ENCODE measurements at places on chromosomes 16 and 17.

DNA sequence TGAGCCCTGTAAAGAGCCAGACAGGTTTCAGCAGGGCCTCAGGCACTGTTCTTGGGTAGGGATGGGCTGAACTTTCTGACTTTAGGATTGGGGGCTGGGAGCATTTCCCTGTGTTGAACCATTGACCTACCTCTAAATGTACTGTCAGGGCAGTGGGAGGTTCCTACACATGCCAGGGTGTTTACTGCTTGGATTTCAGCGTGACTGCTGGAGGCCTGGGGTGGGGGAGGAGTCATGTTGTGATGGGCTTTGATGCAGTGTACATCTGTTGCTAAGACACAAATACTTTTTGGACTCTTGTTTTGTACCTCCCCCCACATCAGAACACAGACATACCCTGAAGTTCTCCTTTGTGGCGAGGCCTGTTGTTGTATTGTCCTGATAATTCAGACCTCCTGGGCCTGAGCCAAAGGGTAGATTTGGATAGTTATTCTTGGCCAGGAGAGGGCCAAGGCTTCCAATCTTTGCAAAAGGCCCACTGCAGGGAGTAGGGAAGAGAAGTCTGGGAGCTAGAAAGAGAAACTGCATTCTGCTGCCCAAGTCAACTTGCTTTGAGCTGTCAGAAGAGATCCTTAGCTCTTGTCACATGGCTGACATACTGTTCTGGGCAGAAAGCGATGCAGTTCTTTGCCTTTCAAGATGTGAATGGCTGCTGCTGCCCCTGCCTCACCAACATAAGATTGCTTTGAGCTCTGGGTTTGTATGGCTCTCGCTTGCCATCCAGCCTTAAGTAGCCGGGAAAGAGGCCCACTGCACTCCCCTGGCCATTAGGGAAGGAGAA is 3.7 kb downstream of the NFE2L1 start:
- DNase-seq, result peak; percentile 92

DNA sequence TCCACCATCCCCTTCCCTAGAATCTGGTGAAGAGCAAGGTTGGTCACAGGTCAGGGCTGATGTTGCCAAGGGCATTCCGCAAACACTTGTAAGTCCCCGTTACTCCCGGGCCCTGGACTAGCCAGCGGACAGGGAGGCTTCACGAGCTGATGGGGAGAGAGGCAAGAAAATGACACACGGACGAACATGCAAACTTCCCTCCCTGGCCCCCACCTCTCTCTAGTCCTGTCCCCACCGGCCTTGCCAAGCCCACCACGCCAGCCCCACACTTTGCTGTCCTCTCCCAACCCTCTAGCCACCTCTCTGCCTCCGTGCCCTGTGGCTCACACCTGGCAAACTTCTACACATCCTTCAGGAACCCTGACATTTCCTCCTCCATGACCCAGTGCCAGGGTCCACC is 54.8 kb downstream of the RPH3AL start:
- no peak for DNase-seq

- no peak for DNase-seq
These were observed 39.6 kb upstream of the PLCG2 start for GRCh38 chr16:81739503-81739902.

DNA sequence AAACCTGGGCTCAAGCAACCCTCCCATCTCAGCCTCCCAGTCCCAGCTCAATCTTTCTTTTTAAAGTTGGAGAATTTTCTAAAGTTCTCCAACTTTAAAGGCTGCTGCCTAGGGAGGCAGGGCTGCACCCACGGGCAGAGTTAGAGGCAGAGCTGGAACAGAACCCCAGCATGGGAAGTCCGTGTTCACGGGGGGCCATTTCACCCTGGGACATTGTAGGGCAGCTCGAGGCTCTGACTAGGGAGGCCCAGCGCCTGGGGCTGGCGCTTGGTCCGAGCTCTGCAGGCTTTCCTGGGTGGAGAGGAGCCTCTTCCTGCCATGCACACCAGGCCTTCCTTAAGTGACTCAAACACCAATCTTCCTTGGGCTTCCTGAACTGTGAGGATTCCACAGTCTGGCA is 70.2 kb downstream of the CYLD start:
- DNase-seq, result no peak

DNA sequence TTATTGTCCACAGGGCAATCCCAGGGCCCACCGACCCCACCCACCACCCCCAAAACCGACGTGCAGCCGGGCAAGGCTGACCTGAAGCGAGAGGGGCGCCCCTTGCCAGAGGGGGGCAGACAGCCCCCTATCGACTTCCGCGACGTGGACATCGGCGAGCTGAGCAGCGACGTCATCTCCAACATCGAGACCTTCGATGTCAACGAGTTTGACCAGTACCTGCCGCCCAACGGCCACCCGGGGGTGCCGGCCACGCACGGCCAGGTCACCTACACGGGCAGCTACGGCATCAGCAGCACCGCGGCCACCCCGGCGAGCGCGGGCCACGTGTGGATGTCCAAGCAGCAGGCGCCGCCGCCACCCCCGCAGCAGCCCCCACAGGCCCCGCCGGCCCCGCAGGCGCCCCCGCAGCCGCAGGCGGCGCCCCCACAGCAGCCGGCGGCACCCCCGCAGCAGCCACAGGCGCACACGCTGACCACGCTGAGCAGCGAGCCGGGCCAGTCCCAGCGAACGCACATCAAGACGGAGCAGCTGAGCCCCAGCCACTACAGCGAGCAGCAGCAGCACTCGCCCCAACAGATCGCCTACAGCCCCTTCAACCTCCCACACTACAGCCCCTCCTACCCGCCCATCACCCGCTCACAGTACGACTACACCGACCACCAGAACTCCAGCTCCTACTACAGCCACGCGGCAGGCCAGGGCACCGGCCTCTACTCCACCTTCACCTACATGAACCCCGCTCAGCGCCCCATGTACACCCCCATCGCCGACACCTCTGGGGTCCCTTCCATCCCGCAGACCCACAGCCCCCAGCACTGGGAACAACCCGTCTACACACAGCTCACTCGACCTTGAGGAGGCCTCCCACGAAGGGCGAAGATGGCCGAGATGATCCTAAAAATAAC is 3.0 kb downstream of the SOX9 start:
- no peak for DNase-seq

GRCh38 chr16:51024703-51025102 is 126.4 kb downstream of the SALL1 start:
- no peak for DNase-seq

- no peak for DNase-seq
These were observed 9.6 kb downstream of the LLGL2 start for GRCh38 chr17:75535119-75535537.

GRCh38 chr17:43018008-43018853 is 4.0 kb downstream of the VAT1 start:
- no peak for DNase-seq

- DNase-seq, result peak; percentile 59
These were observed 63.3 kb upstream of the MTMR4 start for GRCh38 chr17:58577696-58578095.

GRCh38 chr16:64339052-64339770 is 782.7 kb downstream of the CDH11 start:
- no peak for DNase-seq

DNA sequence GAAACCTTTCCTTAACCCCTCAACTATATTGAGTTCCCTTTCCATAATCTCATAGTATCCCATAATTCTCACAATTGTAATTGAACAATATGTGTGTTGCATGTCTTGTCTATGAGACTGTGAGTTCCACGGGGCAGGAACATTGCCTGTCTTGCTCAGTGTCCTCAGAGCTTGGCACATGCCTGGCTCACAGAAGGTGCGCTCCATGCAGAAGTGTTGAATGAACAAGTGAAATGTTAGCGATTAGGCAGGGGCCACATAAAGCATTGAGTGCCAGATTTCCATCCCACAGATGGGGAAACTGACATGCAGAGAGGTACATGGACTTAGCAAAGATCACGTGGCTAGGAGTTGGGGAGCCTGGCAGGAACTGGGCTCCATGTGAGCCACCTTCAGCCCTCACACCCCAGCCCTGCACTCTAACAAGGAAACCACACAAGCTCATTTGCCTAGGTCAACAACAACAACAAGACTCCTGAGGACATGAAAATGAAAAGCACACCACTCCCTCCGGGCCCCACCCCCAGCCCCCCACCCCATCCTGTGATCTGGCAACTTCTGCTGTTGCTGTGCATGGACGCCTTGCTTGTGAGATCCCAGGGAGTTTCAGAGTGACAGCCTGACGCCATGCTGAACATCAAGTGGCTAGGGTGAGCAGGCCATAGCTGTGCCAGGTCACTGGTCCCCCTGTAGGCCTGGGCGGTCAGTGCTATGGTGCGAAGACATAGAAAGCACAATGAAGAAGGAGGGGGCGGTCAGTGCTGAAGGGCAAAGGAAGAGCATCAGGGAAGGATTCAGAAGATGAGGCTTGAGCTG is 5.0 kb downstream of the PIK3R5 start:
- no peak for DNase-seq

- no peak for DNase-seq
These were observed 12.1 kb downstream of the UBE2O start for GRCh38 chr17:76440751-76441362.

DNA sequence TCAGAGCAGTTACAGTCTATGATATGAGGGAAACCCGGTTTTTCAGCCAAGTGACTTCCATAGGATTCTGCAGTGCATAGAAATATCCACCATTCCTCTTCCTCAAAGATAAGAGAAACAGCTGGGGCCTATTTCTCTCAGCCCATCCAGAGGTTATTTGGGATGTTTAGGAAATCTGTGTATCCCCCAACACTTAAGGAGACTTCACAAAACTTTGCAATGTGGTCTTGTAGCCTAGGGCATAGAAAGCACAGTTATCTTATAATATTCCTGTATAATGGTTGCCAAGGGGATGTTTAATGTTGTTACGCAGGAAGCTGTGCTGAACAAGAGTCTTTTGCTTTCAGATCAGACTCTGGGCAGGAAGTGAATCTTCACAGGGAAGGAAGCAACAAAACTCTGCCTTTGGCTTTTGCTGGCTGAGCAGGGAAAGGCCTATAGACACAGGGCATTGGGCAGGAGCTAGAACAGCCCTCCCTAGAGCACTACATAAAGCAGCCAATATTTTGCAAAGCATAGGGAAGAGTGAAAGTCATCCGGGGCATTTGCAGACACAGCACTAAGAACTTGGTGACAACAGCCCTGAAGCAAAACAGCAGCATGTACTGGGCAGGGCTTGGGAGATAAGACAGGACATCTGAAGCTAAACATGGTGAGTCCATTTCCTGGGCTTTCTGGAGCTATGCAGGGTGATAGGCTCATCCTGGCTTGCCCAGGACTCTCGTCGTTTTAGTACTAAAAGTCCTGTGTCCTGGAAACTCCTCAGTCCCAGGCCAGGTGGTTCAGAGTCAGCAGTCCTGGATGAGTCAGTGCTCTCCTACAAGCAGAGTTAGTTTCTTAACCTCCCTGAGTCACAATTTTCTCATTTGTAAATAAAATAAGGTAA is 18.7 kb upstream of the BEAN1 start:
- DNase-seq, result peak; percentile 89

GRCh38 chr17:62673614-62674362 is 46.3 kb downstream of the MRC2 start:
- no peak for DNase-seq

DNA sequence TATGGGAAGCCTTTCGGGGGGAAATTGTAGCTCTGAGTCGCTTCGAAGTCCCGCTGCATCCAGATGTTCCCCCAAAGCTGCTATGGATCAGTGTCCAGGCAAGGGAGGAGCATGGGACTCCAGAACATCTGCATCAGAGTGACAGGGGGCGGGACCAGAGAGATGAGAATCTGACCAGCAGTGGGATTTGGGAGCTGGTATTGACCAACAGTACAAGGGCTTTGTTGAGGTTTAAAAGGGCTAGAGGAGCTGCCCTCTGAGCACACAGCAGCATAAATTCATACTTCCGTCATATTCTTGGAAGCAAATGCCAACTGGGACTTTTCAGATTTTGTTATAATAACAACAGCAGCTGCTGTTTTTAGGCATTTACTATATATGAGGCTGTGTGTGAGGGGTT is 10.6 kb downstream of the RBFOX1 start:
- no peak for DNase-seq

DNA sequence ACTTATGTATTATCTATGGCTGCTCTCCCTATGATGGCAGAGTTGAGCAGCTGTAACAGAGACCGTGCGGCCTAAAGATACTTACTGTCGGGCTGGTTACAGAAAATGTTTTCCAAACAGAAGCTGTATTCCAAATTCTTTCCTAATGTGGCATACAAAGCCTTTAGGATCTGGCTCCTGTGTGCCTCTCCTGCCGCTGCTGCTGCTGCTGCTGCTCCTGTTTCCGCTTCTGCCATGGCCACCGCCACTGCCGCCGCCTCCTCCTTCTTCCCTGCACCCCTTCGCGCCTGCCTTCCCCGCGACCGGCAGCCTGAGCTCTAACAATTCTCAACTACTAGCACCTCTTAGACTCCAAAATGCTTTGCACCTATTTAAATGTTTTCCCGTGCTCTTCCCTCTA is 263.9 kb upstream of the TBX2 start:
- DNase-seq, result no peak

Measured in fibroblast of villous mesenchyme (primary cell).